ENCODE measurements at places on chromosomes 6 and 20.

GRCh38 chr6:29531668-29532067, 27.9 kb downstream of the UBD start:
- H3K4me1 ChIP-seq, result no peaks in the 10 kb centered on the region
- no peak overlapping the region for H3K4me3 ChIP-seq
- DNase-seq, result no peak

DNA sequence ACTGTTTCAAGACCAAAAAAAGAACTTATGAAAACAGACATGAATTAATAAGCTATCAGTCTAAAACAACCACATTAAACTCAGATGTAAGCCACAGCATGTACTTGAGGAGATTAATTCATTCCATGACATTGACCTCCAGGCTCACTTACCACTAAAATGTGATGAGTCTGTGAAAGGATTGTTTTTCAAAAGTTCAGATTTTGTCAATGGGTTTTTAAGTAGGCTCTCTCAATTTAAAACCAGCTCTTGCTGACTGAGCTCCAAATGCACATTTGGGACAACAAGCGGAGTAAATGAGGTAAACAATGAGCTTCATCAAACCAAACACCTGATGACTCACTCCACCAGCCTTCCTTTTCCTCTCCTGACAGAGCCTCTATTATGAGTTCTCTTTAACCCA, 197.0 kb downstream of the SIM1 start:
- no peak overlapping the region for H3K4me3 ChIP-seq
- no peaks in the 10 kb centered on the region for H3K27me3 ChIP-seq
- peaks cover 30% of the 10 kb centered on the region for H3K4me1 ChIP-seq
- no peak for DNase-seq
- H3K27ac ChIP-seq, result no peak overlapping the region
- H3K36me3 ChIP-seq, result no peaks in the 10 kb centered on the region

GRCh38 chr6:34959224-34959623, 70.2 kb downstream of the ANKS1A start:
- no peak overlapping the region for H3K27ac ChIP-seq
- H3K4me3 ChIP-seq, result no peak overlapping the region
- H3K27me3 ChIP-seq, result no peaks in the 10 kb centered on the region
- no peaks in the 10 kb centered on the region for H3K36me3 ChIP-seq
- peaks cover 1% of the 10 kb centered on the region for H3K4me1 ChIP-seq
- no peak for DNase-seq

DNA sequence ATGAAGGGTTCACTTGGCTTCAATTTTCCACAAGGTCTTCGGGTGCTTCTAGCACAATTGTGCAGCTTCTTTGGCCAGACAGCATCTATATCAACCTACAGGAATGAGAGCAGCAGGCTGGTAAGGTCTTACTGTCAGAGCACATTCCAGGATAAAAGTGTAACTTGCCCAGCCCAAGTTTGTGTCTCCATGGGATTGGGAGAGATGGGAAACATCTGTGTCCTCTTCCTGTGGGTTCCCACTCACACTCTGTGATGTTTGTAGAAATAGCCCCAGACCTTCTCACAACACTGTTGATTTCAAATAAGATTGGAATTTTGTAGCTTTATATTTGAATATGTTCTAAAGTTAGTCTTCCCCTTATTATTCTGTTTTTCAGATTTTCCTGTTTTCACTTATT, 83.4 kb upstream of the RGS17 start:
- H3K27ac ChIP-seq, result no peak overlapping the region
- H3K36me3 ChIP-seq, result no peaks in the 10 kb centered on the region
- no peak for DNase-seq
- H3K4me1 ChIP-seq, result no peaks in the 10 kb centered on the region
- H3K27me3 ChIP-seq, result no peaks in the 10 kb centered on the region
- no peak overlapping the region for H3K4me3 ChIP-seq

- H3K27ac ChIP-seq, result no peak overlapping the region
- no peak overlapping the region for H3K4me3 ChIP-seq
- no peaks in the 10 kb centered on the region for H3K4me1 ChIP-seq
- H3K27me3 ChIP-seq, result no peaks in the 10 kb centered on the region
Observed at GRCh38 chr6:159433550-159433949, 259.5 kb downstream of the SOD2 start.

All from osteoblast (primary cell).